Parietal lobe (tissue), 2 donors: ENCODE measurements at places on chromosomes 3 and 15. TPM values are rescaled to one million over a fixed set of nuclear protein-coding genes. Genes with fewer than 3 reads are reported as not detected.

Gene MYEF2
- total RNA-seq, result 179 TPM

Gene NR2F2
- 5.6 TPM for total RNA-seq

Gene USP13
- total RNA-seq, result 16.6 TPM

Gene RPL35A
- 755 TPM for total RNA-seq

Gene SCN5A
- 1.3 TPM for total RNA-seq

Gene AGBL1
- 2.5 TPM for total RNA-seq

Gene TBC1D2B
- 22.8 TPM for total RNA-seq

Gene TAMM41
- total RNA-seq, result 26.6 TPM

Gene NDN
- 57.9 TPM for total RNA-seq

Gene SKOR1
- 0.63 TPM for total RNA-seq

Gene XIRP1
- total RNA-seq, result not detected

Gene ASB14
- not detected for total RNA-seq

Gene CLEC3B
- total RNA-seq, result 14.7 TPM

Gene VPS39
- 109 TPM for total RNA-seq
